ENCODE measurements at places on chromosomes 1 and 21.
A peak's percentile ranks its signal among the peaks of the same experiment; 100 is the strongest.

DNA sequence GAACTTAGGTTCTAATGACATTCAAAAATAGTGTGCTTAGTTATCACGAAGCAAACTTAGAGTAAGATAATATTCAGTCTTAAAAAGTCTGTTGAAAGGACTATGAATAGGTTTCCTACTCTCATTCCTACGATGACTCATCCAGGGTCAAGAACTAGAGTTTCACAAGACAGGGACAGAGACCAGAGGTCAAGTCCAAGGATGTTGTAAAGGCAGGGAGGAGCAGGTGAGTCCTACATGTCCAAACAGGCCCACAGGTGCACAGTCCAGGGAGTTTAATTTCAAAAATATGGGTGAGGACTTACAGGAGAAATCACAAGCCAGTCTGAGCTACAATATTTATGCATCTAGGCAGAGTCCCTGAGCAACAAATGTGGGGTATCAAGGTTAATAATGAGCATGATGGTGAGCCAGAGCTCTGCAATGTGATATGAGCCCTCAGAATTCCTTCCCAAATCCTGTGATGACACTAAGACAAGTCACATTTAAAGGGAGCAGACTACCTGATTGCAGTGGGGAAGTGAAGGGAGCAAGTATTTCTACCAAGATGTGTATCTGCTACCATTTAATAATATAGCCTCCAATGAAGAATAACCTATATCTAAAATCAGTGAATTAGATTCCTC, 100.0 kb upstream of the NRIP1 start:
- DNase-seq, result no peak

- no peak for DNase-seq
Observed at GRCh38 chr1:229283183-229283611, 12.3 kb downstream of the RAB4A start.

DNA sequence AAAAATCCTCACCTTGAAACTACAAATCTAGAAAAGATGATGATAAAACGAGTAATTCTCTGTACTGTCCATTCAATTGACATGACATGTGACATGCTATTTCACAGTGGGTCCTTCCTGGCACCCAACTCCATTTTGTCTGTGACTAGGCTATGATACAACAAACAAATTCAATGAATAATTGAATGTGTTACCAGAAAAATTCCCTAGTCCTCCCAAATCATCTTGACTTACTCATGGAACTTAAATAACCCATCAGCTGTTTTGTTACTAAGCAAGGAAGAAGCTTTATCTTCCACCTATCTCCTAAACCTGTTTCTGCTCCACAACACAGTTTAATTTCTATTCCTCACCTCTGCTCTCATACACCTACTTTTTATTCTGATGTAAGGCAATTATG, 30.4 kb downstream of the B3GALNT2 start:
- no peak for DNase-seq

DNA sequence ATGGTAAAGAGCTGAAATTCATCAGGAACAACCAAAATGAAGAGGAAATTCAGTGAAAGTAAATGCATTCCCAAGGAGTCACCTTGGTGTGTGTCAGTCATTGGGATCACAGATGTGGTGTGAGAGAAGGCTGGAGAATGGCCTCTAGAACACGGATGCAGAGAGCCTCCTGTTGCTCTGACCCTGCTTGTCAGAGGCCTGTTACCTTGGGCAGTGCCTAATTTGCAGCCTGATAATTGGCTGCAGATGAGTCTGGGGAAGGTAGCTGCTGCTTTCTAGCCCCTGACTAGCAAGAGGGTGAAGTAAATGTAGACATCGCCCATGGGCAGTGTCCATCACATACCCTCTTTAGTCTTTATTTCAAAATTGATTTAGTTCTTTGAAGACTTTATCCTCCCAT, 3.3 kb downstream of the GCSAML start:
- no peak for DNase-seq

DNA sequence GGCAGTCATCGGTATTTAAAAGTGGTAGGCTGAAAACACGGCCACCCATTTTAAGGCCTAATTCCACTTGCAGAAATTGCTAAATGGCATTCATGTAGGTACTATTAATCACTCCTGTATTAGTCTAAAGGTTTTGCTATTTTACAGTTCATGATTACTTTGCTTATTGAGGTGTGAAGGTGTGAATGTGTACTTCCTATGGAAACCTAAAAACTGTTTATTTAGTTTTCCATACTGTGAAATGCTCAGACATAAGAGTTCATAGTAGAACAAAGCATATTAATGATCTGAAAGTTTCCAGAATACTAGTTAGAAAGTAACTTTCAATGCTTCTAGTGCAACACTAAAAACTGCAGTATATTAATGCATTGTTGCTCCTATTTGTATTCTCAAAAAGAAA, 69.8 kb downstream of the ITGB3BP start:
- DNase-seq, result no peak

DNA sequence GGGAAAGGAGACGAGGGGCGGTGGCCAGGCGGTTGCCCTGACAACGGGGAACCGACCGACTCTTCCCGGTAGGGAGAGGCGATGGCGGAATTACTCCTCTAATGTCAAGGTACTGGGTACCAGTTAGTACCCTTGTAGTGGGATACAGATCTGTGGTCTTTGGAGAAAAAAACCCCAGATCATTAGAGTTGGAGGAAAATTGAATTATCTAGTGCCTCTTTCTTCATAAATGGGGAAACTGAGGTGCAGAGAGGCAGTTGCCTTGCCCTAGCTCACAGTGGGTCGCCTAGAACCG, 545 bp upstream of the PEF1 start:
- no peak for DNase-seq

- no peak for DNase-seq
Observed at GRCh38 chr1:230328342-230329015, 97.7 kb downstream of the PGBD5 start.

DNA sequence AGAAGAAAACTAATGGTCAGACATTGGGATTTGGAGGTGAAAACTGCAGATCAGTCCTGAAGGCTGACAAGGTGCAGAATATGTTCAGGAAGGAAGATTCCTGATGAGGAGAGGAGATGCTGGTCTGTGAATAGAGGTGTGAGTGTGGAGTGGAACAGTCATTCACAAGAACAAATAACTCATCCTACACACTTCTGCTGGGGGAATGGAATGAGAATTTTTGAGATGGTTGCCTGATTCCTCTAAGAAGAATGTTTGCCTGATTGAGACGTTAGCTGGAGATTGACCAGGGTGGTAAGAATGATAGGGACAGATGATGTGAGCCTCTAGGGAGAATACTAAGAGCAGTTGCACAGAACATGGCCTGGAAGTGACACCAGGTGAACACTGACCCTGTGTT, 4.1 kb downstream of the S100A7 start:
- DNase-seq, result no peak

DNA sequence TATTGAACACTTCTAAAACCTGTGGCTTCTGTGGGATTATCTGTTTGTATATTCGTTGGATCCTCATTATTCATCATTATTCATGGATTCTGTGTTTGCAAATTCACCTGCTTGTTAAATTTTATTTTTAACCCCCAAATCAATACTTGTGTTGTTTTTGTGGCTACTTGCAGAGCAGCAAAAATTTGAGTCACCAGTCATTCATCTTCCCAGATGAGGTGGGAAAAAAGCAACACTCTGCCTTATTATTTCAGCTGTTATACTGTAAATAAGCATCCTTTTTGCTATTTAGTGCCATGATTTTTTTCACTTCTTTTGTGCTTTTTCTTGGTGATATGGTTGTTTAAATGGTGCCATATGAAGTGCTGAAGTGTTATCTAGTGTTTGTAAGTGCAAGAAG, 56.7 kb downstream of the RASAL2 start:
- DNase-seq, result no peak

GRCh38 chr1:117967881-117968280, 38.3 kb downstream of the WDR3 start:
- DNase-seq, result no peak

DNA sequence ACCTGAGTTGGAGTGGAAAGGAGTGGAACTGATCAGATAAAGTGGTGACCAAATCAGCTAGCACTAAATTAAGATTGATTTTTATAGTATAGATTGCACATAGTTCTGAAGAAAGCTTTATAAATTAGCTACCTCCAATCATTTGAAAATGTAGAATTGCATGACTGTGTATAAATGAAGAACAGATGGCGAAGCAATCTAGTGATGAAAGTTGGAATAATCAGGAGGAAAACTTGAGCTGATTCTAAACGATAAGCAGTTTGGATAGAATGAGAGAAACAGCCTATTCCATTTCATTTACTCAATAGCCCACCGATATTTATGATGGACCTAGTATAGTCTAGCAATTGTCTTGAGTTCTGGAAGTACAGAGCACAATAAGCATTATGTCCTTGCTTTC, 661.5 kb downstream of the PLA2G4A start:
- no peak for DNase-seq

DNA sequence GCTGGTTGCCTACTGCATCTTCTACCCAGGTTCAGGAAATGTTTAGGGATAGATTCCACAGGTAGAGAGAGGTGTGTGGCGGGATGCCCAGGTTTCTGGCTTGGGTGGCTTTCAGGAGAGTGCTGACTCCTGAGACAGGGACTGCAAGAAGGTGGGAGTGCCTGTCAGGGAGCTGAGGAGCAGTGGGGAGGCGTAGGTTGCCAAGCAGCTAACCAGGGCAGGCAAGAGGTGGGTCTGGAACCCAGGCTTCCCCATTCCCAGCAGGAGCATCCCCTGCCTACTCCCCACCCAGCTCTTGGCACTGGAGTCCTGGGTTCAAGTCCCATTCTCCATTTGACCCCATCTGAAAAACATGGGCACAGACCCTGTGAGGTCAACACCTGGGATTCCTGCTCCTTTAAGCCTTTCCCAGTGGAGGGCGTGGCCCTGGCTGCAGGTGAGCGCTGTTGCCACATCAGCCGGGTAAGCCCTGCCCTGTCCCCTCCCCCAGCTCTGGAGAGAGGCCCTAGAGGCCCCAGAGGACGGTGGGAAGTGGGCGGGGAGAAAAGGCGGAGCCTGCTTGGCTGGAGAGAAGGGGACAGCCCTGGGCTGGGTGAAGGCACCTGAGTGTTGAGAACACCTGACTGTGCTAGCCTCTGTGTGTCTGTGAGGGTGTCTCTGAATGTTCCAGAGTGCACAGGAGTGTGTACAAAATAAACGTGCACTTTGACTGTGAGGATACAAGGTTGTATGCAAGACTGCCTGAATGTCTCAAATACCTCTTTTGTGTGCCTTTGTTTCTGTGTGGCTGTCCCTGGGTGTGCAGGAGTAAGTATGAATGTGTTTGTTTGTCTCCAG, 14.0 kb upstream of the SYNC start:
- no peak for DNase-seq

DNA sequence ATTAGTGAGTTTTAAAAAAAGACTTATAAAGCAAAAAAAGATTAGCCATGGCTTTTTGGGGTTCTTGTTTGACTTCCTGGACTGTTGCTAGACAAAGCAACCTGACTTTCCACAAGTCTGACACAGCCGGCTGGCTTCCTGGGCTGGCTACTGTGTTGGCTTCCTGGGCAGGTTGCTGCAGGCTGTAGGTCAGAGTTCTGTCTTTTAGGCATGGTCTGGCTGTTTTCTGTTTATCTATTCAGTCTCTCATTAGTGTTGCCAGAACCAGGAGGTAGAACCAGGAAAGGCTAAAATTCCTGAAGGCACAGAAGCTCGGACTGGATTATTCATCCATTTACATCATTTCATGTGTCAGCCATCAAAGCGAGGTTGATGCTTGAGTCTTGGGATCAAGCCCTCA, 88.6 kb upstream of the SLC35F3 start:
- no peak for DNase-seq

DNA sequence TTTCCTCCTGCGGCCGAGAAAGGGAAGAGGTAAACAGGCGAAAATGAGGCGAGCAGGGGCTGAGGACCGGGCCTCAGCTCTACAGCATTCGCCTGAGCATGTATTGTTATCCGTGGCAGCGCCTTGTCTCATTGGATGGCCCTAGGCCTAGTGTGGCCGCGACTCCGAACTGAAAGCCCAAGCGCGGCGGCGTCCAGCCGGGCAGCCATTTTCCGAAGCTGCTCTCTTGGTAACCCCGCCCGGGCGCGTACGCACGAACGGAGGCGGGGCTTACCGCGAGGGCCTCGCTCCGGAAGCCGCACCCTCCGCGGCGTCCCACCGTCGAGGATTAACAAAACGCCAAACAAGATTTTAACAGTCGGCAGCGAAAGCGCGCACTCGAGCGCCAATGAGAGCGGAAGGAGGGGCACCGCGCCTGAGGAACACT, 797 bp upstream of the USP1 start:
- peak; percentile 93 for DNase-seq

DNA sequence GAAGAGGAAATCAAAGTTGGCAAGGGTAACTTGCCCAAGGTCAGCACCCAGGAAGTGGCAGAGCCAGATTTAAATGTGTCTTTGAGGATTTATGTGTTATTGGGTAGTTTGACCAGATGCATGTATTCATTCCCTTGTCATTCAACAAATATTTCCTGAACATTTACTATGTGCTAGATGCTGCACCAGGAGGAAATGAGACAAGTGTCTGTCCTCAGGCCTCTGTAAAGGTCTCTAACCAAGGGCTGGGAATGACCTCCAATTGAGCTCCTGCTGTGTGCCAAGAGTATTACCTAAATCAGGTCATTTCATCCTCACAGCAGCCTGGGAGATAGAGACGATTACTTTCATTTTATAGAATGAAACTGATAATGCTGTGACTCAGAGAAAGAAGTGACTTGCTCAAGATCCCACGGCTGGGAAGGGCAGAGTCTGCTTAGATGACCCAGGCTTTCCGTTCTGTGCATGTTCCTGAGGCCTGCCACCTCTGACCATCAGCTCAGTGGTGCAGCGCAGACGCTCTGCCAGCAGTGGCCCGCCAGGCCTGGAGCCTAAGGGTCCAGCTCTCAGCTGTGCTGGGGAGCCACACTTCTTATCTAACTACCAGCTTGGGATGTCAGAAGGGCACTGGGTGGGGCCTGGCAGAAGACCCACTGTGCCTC, 3.5 kb upstream of the TTC22 start:
- no peak for DNase-seq

DNA sequence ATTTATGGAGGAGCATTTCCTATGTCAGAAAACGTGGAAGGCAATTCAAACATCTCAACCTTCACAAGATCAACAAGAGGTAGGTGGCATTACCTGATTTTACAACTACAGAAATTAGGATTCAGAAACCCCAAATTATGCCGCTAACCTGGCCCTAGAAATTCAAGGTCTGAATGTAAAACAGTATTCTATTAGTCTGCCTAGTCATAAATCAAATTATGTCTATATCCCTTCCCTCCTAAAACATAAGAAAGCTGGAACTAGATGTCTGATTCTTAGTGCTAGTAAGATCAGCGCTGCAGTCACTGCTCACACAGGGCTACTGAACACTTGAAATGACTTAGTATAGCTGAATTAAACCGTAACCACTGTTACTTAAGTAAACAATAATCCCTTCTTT, 1.4 kb downstream of the TOMM20 start:
- no peak for DNase-seq

Measured in stimulated activated CD8-positive, alpha-beta memory T cell treated with anti-CD3 and anti-CD28 coated beads, Interleukin-12 subunit alpha, Interleukin-12 subunit beta, amount 100 ng/mL, for 1 hour (primary cell).